Suppressor macrophage (primary cell): ENCODE measurements at places on chromosomes 12 and 14.
A peak's percentile ranks its signal among the peaks of the same experiment; 100 is the strongest.

- DNase-seq = no peak
Observed at GRCh38 chr14:76498976-76499375, 123.0 kb downstream of the ESRRB start.

- no peak for DNase-seq
Observed at GRCh38 chr14:104979758-104980610, 1.8 kb upstream of the AHNAK2 start.

- no peak for DNase-seq
Observed at GRCh38 chr12:93727195-93727811, 50.1 kb downstream of the CRADD start.

- DNase-seq = no peak
Observed at GRCh38 chr12:89528434-89528833, 2.6 kb upstream of the POC1B start.

GRCh38 chr12:92470608-92471021, 232.2 kb upstream of the PLEKHG7 start:
- DNase-seq = no peak

DNA sequence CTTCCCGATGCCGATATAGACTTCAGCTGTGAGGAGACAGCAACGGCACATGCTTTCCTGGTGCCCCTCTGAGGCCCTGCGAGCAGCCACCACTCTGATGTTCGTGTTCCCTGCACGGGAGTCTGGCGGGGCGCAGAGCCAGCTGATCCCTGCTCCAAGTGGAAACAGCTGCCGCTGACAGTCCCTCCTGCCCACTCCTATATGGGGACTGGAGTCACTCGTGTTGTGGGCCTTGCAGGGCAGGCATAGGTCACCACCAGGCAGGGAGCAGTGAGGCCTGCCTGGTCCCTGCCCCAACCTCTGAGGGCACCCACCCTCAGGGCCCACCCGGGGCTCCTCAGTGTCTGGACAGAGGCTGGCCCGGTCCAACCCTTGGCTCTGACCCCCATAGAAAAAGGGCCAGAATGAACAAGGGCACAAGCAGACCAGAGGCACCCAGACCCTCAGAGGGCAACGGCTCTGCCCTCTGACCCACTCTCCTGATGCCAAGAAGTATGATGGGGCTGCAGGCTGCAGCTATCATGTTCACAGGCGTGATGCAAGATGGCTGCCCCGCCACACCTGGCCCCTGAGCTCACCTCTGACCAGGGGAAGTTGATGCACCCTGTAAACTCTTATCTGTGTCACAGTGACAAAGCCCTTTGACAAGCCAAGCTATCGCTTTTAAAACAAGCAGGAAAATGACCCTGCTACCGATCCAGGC, 181.6 kb downstream of the CALM1 start:
- no peak for DNase-seq

DNA sequence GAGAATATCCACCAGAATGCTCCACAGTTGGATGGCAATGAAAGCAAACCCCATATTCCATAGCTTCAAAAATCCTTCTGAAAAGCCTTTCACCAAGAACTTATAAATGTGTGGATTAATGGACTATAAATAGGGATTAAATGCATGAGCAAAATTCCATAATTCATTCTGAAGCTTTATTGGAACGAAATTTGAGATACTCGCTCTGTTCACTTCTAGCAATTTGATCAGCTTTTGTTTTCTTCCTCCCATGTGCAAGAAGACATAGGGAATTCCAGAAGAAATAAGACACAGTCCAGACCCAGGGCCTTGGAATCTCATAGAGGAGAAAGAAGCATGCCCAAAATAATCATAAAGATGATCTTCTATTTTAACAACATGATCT, 285.9 kb upstream of the TMPO start:
- DNase-seq = no peak

- no peak for DNase-seq
Observed at GRCh38 chr12:2999265-2999841, 40.2 kb downstream of the TEAD4 start.

- no peak for DNase-seq
Observed at GRCh38 chr14:106083082-106083481, 556.7 kb downstream of the TMEM121 start.

DNA sequence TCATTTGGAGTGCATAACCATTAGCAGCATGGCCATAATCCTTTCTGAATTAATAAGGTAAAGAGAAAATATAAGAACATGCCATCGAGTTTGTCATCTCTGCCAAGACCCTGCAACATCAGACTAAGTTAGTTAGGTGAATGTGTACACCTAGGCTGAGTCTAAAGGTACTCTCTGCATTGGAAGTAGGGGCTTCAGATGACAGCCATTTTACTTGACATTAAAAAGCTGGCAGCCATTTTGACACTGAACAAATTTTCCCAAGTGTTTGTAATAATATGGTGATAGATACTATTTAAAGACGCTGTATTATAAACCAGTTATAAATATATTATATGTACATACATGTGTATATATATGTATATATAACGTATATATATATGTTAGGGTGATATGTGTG, 79.0 kb downstream of the SUDS3 start:
- DNase-seq = no peak

DNA sequence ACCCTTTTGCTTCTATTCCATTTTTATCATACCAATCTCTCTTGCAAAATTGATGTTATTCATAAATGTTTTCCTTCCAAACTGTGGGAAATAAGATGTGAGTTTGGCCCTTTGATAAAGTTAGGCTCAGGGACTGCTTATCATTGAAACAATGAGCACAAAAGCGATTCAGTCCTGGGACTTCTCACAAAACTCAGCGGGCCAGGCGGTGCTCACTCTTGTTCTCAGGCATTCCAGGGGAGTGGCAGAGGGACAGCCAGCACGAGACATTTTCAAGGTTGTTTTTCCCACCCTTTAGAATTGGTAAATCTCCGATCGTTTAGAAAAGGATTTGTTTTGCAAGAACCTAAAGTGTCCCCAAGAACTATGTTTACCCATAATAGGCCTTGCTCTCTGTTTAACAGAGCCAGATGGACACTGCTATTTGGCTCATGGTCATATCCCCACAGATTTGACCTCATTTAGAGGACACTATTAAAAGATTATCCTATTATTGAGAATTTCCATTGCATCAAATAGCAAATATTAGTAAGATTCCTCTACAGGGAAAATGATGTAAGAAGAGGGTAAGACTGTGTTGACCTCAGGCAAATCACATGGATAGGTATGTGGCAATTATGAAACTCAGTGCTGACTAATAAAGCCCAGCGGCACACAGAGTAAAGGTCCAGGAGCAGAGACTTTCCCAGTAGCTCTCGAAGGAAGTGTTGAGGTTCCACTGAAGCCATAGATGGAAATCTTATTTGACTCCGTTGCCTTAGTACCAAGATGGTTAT, 102.7 kb upstream of the USP44 start:
- no peak for DNase-seq

DNA sequence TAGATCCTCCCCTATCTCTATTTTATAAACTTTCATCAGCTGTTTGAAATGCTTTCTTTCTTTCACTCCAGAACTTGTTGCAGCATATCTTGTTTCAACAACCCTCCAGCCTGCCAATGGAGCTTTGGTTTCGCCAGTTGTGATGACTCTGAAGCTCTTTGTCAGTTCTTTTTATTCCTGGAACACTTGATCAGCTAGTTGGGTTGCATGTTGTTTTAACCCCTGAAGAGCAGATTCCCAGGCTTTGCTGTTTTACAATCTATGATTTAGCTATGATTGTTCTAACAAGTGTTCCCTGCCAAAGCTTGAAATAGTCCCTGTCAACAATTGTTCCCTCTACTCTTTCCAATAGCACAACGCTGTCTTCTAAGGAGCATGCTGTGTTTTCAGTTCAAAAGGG, 50.6 kb upstream of the FUT8 start:
- no peak for DNase-seq

GRCh38 chr12:51442324-51442723, 17.7 kb downstream of the SLC4A8 start:
- no peak for DNase-seq

GRCh38 chr12:508795-509194, 49.1 kb downstream of the B4GALNT3 start:
- no peak for DNase-seq

DNA sequence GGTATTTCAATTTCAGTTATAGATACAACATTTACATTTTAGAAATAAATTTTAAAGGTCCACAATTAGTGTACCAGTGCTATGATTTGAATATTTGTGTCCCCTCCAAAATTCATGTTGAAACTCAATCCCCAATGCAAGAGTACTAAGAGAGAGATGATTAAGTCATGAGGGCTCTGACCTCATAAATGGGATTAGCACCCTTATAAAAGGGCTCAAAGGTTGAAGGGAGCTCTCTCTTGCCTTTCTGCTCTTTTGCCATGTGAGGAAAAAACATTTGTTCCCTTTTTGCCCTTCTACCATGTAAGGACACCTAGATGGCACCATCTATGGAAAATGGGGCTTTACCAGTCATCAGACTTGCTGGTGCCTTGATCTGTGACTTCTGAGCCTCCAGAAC, 25.8 kb upstream of the CNOT2 start:
- DNase-seq = no peak

DNA sequence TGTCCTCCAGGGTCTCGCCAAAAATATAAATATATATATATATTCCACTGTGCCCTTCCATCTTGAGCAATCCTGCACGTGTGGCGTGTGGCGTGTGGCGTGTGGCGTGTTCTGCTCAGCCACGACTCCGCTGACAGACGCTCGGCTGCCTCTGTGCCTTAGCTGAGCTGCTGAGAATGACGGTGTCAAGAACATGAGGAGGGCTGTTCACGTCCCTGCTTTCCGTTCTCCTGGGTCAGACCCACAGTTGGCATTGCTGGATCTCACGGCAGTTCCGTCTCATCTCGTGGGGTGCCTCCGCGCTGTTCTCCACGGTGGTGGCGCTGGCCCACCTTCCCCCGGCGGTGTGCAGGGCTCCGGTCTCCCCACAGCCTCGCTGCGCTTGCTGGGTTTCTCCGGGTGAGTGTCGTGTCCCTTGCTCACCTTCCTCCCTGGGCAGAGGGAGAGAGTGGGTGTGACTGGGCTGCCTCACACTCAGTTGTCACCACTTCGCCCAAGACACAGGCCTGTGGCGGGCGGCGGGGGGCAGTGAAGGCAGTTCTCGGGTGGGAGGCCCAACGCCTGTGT, 9.4 kb downstream of the GPR132 start:
- DNase-seq = no peak

DNA sequence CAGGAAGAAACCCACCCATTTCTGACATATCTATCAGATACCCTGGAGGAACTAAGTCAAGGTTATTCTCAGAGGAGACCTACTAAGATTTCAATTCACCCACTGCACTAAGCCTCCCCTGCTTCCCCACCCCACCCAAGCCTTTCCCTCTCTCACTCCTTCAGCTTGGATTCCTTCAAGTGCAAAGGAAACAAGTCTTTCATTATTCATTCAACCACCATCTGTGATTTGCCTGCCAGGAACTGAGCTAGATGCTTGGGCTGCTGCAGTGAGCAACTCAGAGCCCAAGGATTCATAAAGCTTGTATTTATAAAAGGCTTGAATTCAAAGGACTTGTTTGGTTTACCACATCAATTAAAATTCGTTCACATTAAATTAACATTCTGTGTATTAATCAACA, 161.3 kb downstream of the GXYLT1 start:
- no peak for DNase-seq

DNA sequence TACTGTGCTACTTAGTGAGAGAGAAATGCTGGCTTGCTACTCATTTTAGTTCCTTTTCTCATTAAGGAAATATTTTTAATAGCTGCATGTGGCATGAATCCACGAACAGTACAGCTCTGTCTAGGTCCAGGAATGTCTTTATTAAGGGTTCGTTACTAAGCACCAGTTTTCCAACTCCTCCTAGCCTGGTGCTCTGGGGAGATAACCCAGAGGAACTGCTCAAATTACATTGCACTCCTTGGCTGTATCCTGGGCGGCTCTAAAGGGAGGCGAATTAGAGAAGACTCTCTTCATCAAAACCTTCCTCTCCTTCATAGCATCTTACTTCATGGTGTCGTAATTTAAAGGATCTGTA, 101.3 kb downstream of the PPM1A start:
- DNase-seq = no peak

- no peak for DNase-seq
Observed at GRCh38 chr12:20421421-20421820, 53.1 kb downstream of the PDE3A start.

DNA sequence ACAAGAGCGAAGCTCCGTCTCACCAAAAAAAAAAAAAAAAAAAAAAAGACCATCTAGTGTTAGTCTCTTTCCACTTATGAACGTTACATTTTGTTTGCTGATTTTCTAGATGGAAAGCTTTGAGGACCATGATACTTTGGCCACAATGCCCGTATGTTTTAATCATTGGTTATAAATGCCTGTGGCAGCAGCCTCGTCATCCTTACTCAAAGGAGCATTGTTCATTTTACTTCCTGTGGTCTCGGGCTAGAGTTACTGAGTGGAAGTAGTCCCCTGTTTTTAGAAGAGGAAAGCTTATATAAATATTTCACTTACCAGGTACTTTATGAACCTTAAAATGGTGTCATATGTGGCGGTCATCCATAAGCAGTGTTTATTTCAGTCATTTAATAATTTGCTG, 359.9 kb downstream of the AEBP2 start:
- DNase-seq = no peak

DNA sequence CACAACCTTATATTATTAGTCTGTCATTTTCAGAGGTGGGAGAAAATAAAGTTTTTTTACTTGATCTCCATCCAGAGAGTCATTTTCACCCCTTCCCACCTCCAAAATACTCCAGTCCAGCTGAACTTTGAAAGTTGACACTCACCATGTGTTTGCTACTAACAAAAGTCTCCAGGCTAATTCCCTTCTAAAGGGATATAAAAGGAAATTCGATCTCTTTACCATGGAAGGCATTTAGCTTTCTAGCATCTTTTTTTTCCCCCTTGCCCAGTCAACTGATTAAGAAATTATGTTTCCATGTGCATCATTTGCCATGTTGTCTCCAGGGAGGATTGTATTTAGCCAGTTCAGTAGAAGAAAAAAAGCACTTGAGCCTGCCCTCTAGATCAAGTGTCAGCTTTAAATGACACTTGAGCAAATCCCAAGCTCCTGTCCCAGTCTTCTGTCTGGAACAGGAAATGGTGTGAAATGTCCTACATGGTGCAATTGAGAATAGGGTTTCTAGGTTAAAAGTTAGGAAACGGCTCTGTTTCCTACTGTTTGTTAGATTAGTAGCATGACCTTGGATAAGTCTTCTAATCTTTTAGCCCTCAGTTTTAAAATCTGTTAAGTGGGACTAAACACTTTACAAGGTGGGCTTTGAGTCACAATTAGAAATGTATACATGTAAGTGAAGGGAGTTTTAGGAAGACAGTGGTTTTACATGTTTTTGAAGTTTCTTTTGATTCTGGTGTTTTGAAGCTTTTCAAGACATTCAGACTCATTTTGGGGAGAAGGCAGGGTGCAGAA, 67.2 kb downstream of the GNS start:
- peak; percentile 38 for DNase-seq

GRCh38 chr12:88251798-88252197, 109.7 kb downstream of the TMTC3 start:
- no peak for DNase-seq

DNA sequence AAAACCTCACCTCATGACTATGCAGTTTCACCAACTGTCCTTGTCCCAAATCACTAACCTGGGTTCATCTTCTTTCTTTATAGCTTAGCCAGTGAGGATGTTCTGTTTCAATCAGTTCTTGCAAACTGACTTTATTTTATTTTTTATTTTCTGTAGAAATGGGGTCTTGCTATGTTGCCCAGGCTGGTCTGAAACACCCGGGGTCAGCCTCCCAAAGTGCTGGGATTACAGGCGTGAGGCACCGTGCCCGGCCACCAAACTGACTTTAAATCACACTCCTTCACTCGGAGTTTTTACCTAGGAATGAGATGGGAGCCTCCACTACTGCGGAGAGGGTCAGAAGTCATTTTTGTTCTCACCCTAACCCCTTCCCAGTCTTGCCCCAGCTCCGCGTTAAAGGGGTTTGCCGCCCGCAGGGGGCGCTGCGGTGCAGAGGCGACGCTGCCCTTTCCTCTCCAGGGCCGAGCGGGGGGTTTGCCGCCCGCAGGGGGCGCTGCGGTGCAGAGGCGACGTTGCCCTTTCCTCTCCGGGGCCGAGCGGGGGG, 7.0 kb upstream of the B4GALNT3 start:
- no peak for DNase-seq
